Vein endothelial cell (primary cell): ENCODE measurements at places on chromosomes 5 and 9. TPM values are rescaled to one million over a fixed set of nuclear protein-coding genes. Genes with fewer than 3 reads are reported as not detected.

Gene UBAC1
- total RNA-seq, result 36.2 and 38.5 TPM in 2 replicates

Gene ZFAND5
- 119 and 152 TPM in 2 replicates for total RNA-seq

Gene PAPPA
- total RNA-seq, result 0.33 and 0.38 TPM in 2 replicates

Gene PTGDS
- total RNA-seq, result not detected in 2 replicates

Gene NDOR1
- 8.3 and 8.8 TPM in 2 replicates for total RNA-seq

Gene ASPN
- total RNA-seq, result not detected in 2 replicates
